Ovary (tissue), 10 donors: ENCODE measurements at places on chromosomes 5 and 9. TPM values are rescaled to one million over a fixed set of nuclear protein-coding genes. Genes with fewer than 3 reads are reported as not detected.

The PCDHA12 gene
- polyA plus RNA-seq: 0.20 TPM

The NTNG2 gene
- 0.39 TPM for polyA plus RNA-seq

The CACFD1 gene
- 1.6 TPM for polyA plus RNA-seq

The MBLAC2 gene
- polyA plus RNA-seq: 6.2 TPM

The PCDHB4 gene
- polyA plus RNA-seq: 5.0 TPM

The PDGFRB gene
- polyA plus RNA-seq: 111 TPM

The INPP5E gene
- 3.4 TPM for polyA plus RNA-seq

The MYOZ3 gene
- polyA plus RNA-seq: 1.6 TPM

The GMCL2 gene
- not detected for polyA plus RNA-seq

The ADAMTS2 gene
- polyA plus RNA-seq: 9.6 TPM

The PLAC8L1 gene
- not detected for polyA plus RNA-seq

The PAPPA gene
- 0.61 TPM for polyA plus RNA-seq

The STXBP1 gene
- 84.2 TPM for polyA plus RNA-seq
